WTC11 (cell line): ENCODE measurements at places on chromosomes 3 and 15. TPM values are rescaled to one million over a fixed set of nuclear protein-coding genes. Genes with fewer than 3 reads are reported as not detected.

Gene IQCF5
- not detected in 3 replicates for total RNA-seq

Gene UBE2Q2
- 26.1 to 28.2 TPM (median 27.0 TPM) in 3 replicates for total RNA-seq

Gene XXYLT1
- total RNA-seq = 21.4 to 23.4 TPM (median 22.5 TPM) in 3 replicates

Gene COL6A5
- total RNA-seq = 0.02 to 0.05 TPM in 2 of 3 replicates, not detected in the other

Gene COL7A1
- total RNA-seq = 8.1 to 16.1 TPM (median 15.4 TPM) in 3 replicates

Gene EIF4E3
- total RNA-seq = 14.0 to 16.5 TPM (median 14.3 TPM) in 3 replicates

Gene FAN1
- 22.8 to 31.5 TPM (median 30.3 TPM) in 3 replicates for total RNA-seq

Gene CCDC54
- not detected in 3 replicates for total RNA-seq

Gene DLL4
- 0.94 to 1.6 TPM (median 1.1 TPM) in 3 replicates for total RNA-seq

Gene CSK
- total RNA-seq = 55.1 to 55.9 TPM (median 55.3 TPM) in 3 replicates

Gene FBXO40
- total RNA-seq = 0.04 to 0.09 TPM (median 0.07 TPM) in 3 replicates

Gene RASGRF1
- 0.85 to 0.99 TPM (median 0.89 TPM) in 3 replicates for total RNA-seq

Gene ONECUT1
- total RNA-seq = 33.8 to 39.3 TPM (median 35.9 TPM) in 3 replicates

Gene SPINK8
- not detected in 3 replicates for total RNA-seq
